ENCODE measurements at places on chromosomes 4 and X.
A peak's percentile ranks its signal among the peaks of the same experiment; 100 is the strongest.

DNA sequence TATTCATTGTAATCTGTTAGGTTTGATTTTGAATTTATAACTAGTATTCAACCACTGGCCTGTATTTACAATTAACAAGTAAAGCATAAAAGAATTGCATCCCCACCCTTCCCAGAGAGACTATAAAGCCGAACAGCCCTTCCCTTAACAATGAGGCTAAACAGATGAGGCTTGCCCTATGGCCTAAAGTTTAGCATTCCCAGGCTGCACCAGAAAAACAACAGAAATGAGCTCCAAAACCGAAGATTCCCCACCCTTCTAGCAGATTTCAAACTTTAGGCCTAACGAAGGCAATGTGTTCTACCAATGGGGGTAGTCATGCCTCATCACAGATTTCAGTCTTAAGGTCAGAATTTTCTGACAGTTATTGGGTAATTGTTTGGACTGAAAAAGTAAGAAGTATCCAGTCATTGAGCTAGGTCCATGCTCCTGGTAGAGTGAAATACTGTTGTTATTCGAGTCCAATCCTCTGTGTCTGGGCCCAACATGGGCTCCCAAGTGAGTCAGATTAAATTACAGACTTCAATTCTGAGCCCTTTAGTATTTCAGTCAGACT is 197.6 kb downstream of the ANTXR2 start:
- no peak for DNase-seq

DNA sequence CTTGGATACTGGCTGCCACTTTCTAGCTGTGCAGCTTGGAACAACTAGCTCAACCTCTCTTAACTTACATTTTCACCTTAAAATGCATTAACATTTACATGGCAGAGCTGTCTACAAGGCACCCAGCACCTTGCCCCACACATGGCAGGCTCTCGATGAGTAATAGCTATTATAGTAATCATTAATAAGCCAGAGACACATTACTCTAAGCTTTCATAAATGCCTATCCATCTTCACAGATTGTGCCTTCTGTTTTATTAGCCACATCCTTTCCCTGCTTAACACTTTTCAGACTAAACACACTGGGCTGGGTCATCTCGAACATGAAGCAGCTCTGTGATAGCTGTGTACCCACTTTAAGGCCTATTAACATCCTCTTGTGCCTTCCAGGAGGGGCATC is 83.8 kb upstream of the UCP1 start:
- no peak for DNase-seq

GRCh38 chr4:53015681-53016080 is 153.6 kb downstream of the RASL11B start:
- no peak for DNase-seq

- no peak for DNase-seq
Observed at GRCh38 chr4:77418333-77418732, 187.3 kb upstream of the CXCL13 start.

- no peak for DNase-seq
Observed at GRCh38 chrX:12657881-12658280, 133.3 kb upstream of the PRPS2 start.

- DNase-seq = no peak
Observed at GRCh38 chrX:3520458-3520857, 174.0 kb upstream of the MXRA5 start.

DNA sequence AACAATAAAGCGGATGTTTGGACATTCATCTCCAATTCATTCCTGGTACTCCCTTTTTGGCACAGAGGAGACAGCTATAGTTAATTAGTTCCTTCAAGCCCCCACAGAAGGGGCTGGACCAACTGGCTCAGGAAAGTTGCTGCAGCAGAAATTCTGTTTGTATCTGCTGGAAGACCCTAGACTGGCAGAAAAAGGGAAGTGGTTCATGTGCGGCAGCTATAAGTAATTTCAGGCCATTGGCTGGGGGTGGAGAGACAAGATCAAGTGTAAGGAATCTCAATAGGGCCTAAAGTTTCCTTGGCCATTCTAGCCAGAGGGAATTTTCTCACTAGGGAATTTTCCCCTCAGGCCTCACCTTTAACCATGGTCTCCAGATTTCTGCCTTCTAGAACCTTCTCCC is 89.9 kb upstream of the DHX15 start:
- DNase-seq = no peak

- DNase-seq = no peak
Observed at GRCh38 chr4:140094438-140095420, 59.3 kb downstream of the MAML3 start.

GRCh38 chr4:55932511-55932910 is 16.2 kb upstream of the CEP135 start:
- no peak for DNase-seq

DNA sequence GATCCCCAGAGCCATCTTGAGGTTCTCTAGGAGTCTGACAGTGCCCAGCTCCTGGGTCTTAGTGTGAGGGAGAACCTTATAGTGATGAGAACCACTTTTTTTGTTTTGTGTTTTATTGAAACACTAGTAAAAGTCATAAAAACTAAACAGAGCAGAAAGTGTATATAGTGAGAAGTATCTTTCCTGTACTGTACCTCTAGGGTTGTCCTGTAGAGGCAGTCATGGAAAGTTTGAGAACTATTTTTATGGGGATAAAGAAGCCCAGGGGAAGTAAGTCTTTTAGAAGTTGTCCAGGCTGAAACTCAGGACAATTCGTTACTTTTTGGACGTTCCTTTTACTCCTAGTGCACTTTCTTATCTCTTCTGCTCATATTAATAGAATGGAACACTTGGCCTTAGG is 40.9 kb downstream of the ADH5 start:
- no peak for DNase-seq

DNA sequence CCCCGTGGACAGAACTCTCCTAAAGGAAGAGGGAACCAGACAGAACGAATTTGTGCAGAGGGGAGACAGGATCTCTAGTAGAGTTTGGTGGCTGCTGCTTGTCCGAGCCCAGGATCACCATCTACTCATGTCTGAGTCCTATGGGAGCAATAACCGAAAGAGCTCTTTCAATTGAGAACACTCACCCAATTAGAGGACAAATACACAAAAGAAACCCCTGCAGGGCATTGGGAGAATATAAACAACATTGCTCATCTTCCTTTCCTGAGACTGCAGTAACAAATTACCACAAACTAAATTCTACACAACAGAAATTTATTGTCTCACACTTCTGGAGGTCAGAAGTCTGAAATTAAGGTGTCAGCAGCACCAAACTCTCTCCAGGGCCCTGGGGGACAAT is 65.6 kb downstream of the SPINK2 start:
- DNase-seq = no peak

DNA sequence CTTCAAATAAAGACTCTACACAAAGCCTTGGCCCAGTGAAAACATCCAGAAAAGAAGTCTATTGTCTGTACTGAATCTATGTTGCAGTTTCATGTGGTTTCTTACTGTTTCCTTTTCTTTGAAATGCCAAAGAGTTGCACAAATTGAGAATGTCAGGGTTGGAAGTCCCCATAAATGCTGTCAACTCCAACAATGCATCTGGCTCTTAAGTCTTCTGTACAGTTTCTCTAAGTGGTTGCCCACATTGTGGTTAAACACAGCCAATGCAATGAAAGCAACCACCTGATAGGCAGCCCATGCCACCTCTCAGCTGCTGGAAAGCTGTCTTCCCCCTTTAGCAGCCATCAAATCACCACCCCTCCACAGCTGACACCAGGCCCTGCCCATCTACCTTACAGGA is 67.2 kb upstream of the C1GALT1C1 start:
- no peak for DNase-seq

- no peak for DNase-seq
Observed at GRCh38 chr4:15004739-15005301, 2.5 kb downstream of the CPEB2 start.

DNA sequence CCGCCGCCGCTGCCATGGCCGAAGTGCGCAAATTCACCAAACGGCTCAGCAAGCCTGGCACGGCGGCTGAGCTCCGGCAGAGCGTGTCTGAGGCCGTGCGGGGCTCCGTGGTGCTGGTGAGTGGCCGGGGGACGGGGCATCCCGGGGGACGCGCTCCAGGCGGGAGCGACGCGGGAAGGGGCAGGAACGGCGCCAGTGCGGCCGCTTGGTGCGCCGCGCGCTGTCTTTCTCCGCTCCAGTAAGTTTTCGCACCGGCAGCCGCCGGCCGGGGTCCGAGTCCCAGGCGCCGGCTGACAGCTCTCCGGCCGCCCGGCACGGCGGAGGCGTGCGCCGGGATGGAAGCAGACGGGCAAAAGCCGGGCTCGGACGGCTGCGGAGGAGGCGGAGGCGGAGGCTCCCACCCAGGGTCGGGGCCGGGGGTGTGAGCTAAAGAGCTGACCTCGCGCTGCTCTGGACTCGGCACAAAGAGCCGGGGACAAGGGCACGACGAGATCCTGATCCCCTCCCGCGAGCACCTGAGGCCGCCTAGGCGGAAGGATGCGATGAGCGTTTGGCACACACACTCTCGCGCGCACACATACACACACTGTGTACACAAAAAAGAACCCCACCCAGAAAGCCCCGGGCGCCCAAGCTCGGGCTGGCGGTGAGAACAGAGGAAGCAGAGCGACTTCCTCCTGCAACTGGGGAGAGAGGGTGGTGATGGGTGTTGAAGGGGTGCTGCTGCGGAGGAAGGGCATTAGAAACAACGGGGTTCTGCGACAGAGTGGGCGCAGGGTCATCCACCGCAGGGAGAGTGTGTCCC is 545 bp downstream of the DOCK11 start:
- peak; percentile 43 for DNase-seq

GRCh38 chr4:1467581-1468458 is 61.6 kb upstream of the NKX1-1 start:
- DNase-seq = no peak

- DNase-seq = no peak
Observed at GRCh38 chrX:118383120-118383519, 37.2 kb downstream of the WDR44 start.

- DNase-seq = no peak
Observed at GRCh38 chr4:105280338-105281123, 133.9 kb downstream of the TET2 start.

- DNase-seq = no peak
Observed at GRCh38 chr4:55021214-55021613, 104.2 kb downstream of the KDR start.

GRCh38 chrX:107836958-107837357 is 11.3 kb downstream of the MID2 start:
- DNase-seq = no peak

DNA sequence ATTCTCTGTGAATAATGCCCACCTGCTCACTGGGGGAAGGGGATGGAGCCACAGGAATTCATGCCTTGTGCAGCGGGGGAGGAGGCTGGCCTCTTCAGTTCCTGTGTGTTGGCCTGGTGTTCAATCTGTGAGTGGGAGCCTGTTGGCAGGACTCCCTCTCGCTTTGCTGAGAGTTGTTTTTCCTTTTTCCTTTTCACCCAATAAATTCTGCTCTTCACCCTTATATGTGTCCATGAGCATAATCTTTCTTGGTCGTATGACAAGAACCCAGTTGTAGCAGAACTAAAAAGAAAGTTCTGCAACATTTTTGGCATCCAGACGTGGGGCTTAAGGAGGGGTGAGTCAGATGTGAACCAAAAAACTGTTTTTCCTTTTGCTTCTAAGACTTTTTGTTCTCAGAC is 235.2 kb upstream of the HDX start:
- no peak for DNase-seq

DNA sequence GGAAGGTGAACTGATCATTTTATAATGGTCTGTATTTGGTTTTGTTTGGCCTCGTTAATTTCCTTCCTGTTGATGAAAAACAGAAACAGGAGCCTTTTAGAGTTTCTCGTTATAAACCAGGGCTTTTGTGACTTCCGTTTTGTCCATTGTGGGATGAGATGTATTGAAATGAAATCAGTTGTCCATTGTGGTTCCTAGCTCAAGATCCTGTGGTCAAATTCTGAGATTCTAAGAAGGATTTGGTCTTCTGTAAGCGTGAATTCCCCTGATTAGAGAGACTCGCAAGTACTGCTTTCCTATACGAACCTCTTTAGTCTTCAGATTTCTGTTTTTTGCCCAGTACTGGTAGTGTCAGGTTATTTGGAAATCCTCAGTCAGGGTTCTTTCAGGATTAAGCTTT is 101.7 kb downstream of the RAPGEF2 start:
- DNase-seq = no peak

GRCh38 chrX:4825550-4825949 is 1112.1 kb upstream of the PRKX start:
- no peak for DNase-seq

DNA sequence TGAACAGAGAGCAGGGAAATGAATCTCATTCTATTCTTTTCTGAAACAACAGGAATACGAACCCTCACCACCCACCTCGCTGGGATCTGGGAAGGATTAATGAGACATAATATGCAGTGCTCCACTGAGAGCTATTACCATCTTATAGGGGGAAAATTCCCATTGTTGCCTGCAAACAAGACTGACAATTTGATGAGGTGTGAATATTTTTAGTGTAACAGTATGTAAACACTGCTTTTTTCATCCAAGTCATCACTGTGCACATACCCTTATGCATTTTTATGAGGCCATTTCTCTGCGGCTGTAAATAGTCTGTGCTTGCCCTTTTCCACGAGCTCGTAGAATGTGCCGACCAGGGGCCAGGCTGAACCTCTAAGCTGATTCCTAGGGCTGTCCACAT is 285.6 kb upstream of the CPEB2 start:
- DNase-seq = no peak

GRCh38 chr4:169723207-169723965 is 34.4 kb downstream of the HPF1 start:
- no peak for DNase-seq

DNA sequence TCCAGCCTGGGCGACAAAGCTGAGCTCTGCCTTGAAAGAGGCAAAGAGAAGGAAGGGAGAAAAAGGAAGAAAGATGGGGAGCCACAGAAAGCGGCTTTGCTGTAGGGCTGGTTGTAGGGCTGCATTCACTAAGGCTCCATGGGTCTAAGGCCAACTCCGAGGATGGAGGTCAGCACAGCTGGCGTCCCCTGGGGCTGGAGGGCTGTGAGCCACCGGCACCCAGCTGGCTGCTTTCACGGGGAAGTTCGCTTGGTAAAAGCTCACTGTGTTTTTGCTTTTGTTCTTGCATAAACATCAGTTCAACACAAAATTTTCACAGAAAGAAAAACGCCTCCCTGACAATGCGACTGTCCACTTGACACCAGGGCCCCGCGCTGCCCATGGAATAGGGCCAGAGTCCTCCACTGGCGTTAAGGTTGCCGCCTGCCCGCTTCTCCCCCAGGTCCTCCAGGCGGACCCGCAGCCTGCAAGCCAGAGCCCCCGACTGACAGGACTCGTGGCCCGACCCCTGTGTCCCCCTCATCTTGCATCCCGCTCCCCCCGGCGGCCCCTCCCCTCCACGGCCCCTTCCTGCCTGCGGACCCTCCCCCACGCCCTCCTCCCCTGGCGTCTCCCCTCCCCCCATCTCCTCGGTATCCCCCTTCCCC is 1.1 kb downstream of the RNF212 start:
- no peak for DNase-seq

- DNase-seq = no peak
Observed at GRCh38 chrX:110146521-110146920, 143.6 kb downstream of the TMEM164 start.

GRCh38 chr4:85676050-85676425 is 201.1 kb downstream of the ARHGAP24 start:
- no peak for DNase-seq

DNA sequence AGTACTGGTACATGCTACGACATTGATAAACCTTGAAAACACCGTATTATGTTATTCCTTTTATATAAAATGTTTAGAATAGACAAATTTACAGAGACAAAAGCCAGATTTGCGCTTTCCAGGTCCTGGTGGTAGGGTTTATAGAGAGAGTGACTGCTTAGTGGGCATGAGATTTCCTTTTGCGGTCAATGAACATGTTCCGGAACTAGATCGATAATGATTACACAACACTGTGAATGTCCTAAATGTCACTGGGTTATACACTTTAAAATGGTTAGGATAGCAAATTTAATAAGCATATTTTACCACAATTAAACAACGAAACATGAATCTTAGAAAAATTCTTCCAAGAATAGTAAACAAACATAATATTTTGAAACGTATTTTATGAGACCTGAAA is 77.3 kb downstream of the MAGEA10 start:
- DNase-seq = no peak
